Activated CD8-positive, alpha-beta memory T cell treated with anti-CD3 and anti-CD28 coated beads, Interleukin-2, amount 10 ng/mL, durations not matched to agents 7 days and 5 days (primary cell): ENCODE measurements at places on chromosomes 3 and 15. TPM values are rescaled to one million over a fixed set of nuclear protein-coding genes. Genes with fewer than 3 reads are reported as not detected.

Gene GADL1
- not detected for total RNA-seq

Gene GOLGA6L2
- total RNA-seq: not detected

Gene CXCR6
- total RNA-seq: 49.7 TPM

Gene POPDC2
- total RNA-seq: 3.1 TPM

Gene CLDN1
- not detected for total RNA-seq

Gene FAM81A
- total RNA-seq: 2.5 TPM

Gene PSTPIP1
- total RNA-seq: 255 TPM

Gene GOLGA8M
- total RNA-seq: 4.6 TPM

Gene HRG
- not detected for total RNA-seq

Gene OCA2
- not detected for total RNA-seq

Gene ZNF620
- total RNA-seq: 5.7 TPM
